ENCODE measurements at places on chromosomes 16 and 17. TPM values are rescaled to one million over a fixed set of nuclear protein-coding genes. Genes with fewer than 3 reads are reported as not detected.

The CD19 gene
- total RNA-seq: 0.16 TPM

The TBX2 gene
- total RNA-seq: 2.4 TPM

The ITGAX gene
- total RNA-seq: under 0.01 TPM

The ELP5 gene
- 42.0 TPM for total RNA-seq

The FBXO39 gene
- total RNA-seq: not detected

The SLC5A10 gene
- not detected for total RNA-seq

The ARRB2 gene
- total RNA-seq: 9.0 TPM

The COL1A1 gene
- 4,416 TPM for total RNA-seq

The WDR45B gene
- total RNA-seq: 72.5 TPM

The TBC1D3C gene
- total RNA-seq: 2.7 TPM

The EPN3 gene
- 0.76 TPM for total RNA-seq

The FA2H gene
- total RNA-seq: 1.1 TPM

The PTGES3L gene
- 2.9 TPM for total RNA-seq

The COPS3 gene
- 43.5 TPM for total RNA-seq

The ZNF597 gene
- 1.1 TPM for total RNA-seq

The CLDN9 gene
- total RNA-seq: under 0.01 TPM

The DDX28 gene
- total RNA-seq: 10.6 TPM

The SLFN14 gene
- not detected for total RNA-seq

The SMIM5 gene
- not detected for total RNA-seq

The HS3ST3B1 gene
- total RNA-seq: 33.7 TPM

The PLCG2 gene
- total RNA-seq: 1.3 TPM

The PRSS53 gene
- total RNA-seq: 0.81 TPM

The BPTF gene
- total RNA-seq: 31.7 TPM

The VAT1L gene
- 0.98 TPM for total RNA-seq

The TIMM22 gene
- 18.1 TPM for total RNA-seq

The FBXL16 gene
- under 0.01 TPM for total RNA-seq

The CACNG3 gene
- not detected for total RNA-seq

The SEPTIN12 gene
- total RNA-seq: not detected

The MYH1 gene
- not detected for total RNA-seq

The GSG1L gene
- not detected for total RNA-seq

The KRTAP4-12 gene
- total RNA-seq: not detected

The KCNJ16 gene
- 44.0 TPM for total RNA-seq

The TNFRSF13B gene
- not detected for total RNA-seq

The TRPV2 gene
- total RNA-seq: 36.8 TPM

The KPNB1 gene
- 157 TPM for total RNA-seq

The GINS2 gene
- 1.8 TPM for total RNA-seq

The DRG2 gene
- 46.4 TPM for total RNA-seq

The FLYWCH1 gene
- 54.1 TPM for total RNA-seq

The GDPD3 gene
- 0.76 TPM for total RNA-seq

The ENPP7 gene
- total RNA-seq: not detected

The KRTAP4-9 gene
- not detected for total RNA-seq

The CACNG1 gene
- not detected for total RNA-seq

The SLC47A1 gene
- 3.7 TPM for total RNA-seq

The MEIOB gene
- total RNA-seq: 3.8 TPM

The KRT12 gene
- 0.13 TPM for total RNA-seq

The RNF157 gene
- total RNA-seq: 2.4 TPM

The ABCA6 gene
- total RNA-seq: not detected

The SOST gene
- not detected for total RNA-seq

The KRT25 gene
- not detected for total RNA-seq

The GPR142 gene
- not detected for total RNA-seq

The CAVIN1 gene
- 224 TPM for total RNA-seq

The HOXB1 gene
- not detected for total RNA-seq

The ABCA8 gene
- total RNA-seq: 0.38 TPM

The HID1 gene
- total RNA-seq: 12.5 TPM
